ENCODE measurements at places on chromosomes 5 and 9.

GRCh38 chr9:109092051-109092580 lies 27.6 kb downstream of the TMEM245 start:
- no peak for DNase-seq

GRCh38 chr5:158634714-158635113 lies 465.0 kb downstream of the EBF1 start:
- DNase-seq = no peak

GRCh38 chr5:180201051-180201987 lies 7.7 kb downstream of the RASGEF1C start:
- peak; percentile 35 for DNase-seq

GRCh38 chr9:137787786-137788505 lies 89.6 kb upstream of the CACNA1B start:
- no peak for DNase-seq

- DNase-seq = no peak
Measured at GRCh38 chr5:51099173-51099853, 283.9 kb upstream of the ISL1 start.

DNA sequence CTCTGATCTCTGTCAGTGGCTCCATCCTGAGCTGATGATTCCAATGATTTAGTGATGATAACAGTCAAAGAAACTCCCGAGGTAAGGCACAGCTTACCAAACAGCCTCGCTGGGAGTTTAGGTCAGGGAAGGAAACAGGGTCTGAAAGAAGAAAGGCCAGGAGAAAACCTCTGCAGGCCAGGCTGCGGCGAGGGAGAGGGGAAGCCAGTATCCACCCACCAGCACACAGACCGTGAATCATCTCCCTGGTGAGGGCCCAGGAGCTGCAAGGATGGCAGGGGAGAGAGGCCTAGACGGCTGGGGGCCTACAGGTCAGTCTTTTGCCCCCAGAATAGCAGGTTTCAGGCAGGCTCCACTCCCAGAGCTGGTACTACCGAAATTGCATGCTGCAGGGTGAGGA lies 590.5 kb downstream of the CCDC171 start:
- DNase-seq = no peak

GRCh38 chr9:84940294-84940693 lies 270.8 kb downstream of the NTRK2 start:
- no peak for DNase-seq

GRCh38 chr5:123496892-123497291 lies 15.1 kb upstream of the CSNK1G3 start:
- no peak for DNase-seq

GRCh38 chr5:167381457-167381856 lies 910.0 kb upstream of the WWC1 start:
- DNase-seq = no peak

DNA sequence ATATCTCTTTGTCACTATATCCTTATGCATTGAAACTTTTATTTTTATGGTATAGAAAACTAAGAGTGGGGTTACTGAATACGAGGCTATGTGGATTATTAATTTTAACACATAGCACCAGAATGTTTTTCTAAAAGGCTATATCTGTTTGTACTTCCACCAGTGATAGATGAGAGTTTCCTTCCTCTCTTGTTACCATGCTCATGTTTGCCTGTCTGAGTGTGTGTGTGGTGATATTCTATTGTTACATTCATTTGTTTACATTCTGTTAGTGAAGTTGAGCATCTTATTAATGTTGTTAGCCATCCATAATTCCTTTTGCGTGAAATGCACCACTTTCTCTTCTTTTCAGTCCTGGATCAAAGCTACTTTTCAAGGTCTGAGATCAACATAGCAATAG lies 54.1 kb upstream of the ALDH1A1 start:
- no peak for DNase-seq

- peak; percentile 87 for DNase-seq
Measured at GRCh38 chr5:132364319-132364718, 5.2 kb upstream of the SLC22A5 start.

DNA sequence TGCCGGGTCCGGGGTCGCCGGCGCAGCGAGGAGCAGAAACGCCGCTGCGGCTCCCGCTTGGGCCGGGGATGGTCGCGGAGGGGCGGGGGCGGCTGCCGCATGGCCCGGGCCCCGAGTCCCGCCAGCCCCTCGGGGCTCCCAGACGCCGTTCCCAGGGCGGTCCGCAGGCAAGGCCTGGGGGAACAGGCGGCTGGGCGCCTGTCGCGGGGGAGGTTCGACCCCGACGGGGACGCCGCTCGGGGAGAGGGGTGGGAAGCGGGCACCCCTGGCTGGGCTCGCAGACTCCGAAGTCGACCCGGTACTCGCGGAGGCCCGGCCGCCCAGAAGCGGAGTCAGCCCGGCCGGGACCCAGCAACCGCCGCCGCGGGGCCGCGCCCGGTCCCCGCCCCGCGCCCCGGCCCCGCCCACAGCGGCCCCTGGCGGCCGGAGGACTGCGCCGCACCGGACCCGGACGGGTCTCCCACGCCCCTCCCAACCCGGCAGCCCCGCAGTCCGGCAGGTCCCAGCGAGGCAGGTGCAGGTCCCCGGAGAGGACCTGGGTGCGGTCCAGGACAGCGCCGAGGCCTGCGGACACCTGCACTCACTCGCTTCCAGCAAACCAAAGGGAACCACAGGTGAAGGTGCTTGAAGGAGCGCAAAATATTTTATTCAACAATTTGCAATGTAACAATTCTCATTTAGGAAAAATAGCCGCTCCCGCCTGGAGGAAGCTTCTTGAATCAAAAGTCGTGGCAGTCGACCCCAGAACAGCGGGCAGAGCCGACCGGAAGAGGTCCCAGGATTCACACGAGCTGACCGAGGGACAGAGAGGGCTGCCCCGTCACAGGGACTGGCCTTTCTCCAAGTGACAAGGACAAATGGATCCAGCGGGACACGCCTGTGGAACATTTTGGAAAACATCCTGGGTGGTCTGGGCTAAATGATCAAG lies at the start of gene INPP5E:
INPP5E (minus strand) TSS at position 365 of the 928 bp plus-strand sequence. CDS start 426 bp downstream, outside the sequence.
- peak; percentile 79 for DNase-seq

- DNase-seq = no peak
Measured at GRCh38 chr5:139276426-139276825, 17.1 kb upstream of the MATR3 start.

DNA sequence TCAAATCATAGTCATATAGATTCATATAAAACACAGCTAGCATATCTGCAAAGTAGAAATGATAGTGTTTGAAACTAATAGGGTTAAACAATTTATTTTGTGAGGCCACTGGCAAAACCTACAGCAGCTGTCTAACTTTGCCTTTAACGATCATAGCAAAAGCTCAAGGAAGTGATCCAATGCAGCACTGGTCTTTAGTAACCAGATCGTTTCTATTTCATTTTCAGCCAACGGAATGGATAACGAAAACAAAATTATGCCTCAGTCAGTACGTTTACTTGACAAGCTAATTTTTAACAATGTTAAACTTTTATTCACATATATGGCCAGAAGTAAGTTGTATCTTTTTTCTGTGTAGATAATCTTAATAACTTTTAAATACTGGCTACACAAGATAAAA lies 17.7 kb downstream of the MLLT3 start:
- no peak for DNase-seq

DNA sequence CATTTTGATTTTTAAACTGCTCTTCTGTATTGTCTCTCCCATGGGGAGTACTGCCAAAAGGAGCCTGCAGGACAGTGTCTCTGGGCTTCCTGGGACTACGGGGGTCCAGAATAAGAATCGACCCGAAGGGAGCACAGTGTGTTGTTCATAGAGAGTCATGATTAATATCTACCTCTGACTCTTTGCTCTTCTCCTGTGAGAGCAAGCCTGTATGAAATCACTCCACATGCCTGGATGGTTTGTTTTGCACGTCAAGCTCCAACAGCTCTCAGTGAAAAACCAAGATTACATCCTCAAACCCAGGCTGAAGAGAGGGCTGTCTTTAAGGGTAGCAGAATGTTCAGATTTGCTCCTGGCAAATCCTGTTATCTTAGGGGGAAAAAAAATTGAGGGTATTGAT lies 1860.0 kb upstream of the WWC1 start:
- no peak for DNase-seq

GRCh38 chr9:109682227-109682626 lies 97.8 kb upstream of the PALM2AKAP2 start:
- DNase-seq = no peak

DNA sequence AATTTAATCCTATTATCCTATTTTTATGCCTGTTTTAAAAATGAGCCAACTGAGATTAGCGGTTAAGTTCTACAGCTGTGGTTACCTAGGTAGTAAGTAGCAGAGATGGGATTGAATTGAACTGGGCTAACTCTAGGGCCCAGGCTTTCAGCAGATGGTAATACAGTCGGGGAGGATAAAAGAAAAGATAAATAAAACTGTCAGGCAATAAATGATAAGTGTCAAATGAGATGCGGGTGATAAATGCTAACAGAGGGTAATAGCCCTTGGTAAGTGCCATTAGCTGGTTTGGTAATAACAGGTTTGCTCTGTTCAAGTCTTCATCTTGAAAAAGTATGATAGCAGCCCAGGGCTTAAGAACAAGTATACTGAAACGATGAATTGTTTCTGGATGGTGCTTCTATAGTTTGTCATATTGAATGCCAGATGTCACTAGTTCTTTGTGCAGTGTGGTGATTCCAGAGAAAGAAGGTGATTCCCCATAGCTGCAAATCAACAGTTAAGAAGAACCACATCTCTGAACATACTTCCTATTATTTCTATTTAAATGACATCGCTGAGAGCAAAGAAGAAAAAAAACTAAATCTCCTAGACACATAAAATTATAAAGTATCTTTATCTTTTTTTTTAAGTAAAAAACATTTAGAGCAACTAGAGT lies 360.8 kb upstream of the PANK3 start:
- DNase-seq = no peak

- no peak for DNase-seq
Measured at GRCh38 chr9:88993871-88994460, 2.7 kb downstream of the S1PR3 start.

DNA sequence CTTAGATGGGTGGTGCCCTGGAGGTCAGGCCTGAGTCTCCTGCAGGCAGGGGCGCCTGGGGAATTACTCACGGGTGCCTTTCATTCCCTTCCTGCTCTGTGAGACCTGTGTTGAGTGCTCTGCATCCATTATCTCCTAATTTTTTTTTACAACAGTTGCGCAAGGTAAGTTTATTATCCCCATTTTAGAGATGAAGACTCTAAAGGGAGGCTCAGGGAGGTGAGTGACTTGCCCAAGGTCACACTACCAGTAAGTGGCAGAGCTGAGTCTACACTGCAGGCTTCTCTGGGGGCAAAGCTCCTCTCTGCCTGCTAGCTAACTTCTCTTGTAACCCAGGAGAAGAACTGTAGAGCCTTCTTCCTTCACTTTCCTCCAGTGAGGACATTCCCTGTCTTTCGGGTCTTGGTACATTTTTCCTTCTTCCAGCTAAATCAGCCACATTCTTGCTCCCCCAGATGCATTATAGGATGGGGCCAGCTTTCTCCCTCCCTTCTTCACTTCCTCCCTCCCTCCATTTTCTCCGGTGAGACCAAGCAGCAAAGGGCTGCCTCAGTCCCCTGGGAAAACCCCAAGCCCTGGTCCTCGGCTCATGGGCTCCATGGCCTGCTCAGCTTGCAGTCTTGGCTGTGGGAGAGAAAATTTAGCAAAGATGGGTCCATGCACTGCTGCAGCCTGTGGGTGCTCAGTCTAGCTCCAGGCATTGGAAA lies 1.8 kb downstream of the PRR7 start:
- DNase-seq = no peak

DNA sequence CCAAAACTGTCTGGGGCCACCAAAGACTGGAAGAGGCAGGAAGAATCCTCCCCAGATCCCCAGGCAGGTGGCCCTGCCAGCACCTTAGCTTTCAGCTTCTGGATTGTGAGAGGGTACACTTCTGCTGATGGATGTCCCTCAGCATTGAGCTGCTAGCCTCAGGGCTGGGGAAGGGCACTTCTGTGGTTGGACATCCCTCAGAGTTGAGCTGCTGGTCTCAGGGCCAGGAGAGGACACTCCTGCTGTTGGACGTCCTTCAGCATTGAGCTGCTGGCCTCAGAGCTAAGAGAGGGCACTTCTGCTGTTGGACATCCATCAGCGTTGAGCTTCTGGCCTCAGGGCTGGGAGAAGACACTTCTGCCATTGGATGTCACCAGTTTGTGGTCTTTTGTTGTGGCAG lies 83.8 kb upstream of the FCN1 start:
- DNase-seq = no peak

DNA sequence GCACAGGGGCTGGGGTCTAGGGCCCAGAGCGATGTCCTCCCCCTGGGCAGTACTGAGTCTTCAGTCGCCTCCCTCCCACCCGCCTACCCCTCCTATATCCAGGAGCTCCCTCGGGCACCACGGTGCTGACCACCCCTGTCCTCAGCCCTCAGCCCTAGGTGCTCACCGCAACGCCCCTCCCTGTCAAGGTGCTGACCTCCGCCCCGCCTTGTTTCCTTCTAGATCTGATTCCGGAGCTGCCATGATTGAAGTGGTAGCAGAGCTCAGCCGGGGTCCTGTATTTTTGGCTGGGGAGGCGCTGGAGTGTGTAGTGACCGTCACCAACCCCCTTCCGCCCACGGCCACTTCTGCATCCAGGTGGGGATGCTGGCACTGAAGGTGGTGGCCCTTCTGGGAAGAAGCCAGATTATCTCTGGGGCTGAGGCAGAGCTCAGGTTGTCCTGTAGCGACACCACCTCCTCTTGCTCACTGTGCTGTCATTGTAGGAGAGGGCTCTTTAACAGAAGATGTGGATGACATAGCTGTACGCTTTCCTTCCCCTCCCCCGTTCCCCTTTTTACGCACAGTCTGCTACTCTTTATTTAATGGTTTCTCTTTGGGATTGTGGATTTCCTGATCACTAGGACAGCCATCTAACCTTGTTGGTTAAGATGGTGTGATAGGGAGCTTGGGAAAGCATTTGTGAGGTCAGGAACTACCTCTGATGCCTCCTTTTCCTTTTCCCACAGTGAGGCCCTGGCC lies 598 bp downstream of the RGP1 start:
- peak; percentile 33 for DNase-seq

GRCh38 chr9:134595014-134595413 lies 46.6 kb upstream of the COL5A1 start:
- DNase-seq = no peak

GRCh38 chr9:68738358-68738757 lies 33.3 kb downstream of the PIP5K1B start:
- no peak for DNase-seq

GRCh38 chr9:123399803-123400378 lies 43.9 kb downstream of the CRB2 start:
- DNase-seq = peak; percentile 65

DNA sequence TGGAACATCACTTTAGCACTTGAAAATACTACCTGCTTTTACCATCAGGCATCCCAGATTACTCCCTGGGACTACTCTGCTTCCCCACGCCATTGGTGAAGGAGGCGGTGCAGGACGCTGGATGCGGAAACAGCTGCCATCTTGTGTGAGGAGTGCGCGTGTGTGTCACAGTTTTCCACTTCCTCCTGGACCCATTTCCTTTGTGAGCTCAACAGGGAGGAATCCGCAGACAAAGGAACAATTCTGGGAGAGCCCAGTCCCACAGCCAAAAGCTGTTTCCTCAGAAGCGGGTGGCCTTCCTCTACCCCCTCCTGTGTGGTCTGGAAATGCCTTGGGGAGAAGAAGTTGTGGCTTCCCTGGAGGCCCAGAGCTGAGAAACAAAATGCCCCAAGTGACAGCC lies 16.8 kb downstream of the AFAP1L1 start:
- DNase-seq = no peak

DNA sequence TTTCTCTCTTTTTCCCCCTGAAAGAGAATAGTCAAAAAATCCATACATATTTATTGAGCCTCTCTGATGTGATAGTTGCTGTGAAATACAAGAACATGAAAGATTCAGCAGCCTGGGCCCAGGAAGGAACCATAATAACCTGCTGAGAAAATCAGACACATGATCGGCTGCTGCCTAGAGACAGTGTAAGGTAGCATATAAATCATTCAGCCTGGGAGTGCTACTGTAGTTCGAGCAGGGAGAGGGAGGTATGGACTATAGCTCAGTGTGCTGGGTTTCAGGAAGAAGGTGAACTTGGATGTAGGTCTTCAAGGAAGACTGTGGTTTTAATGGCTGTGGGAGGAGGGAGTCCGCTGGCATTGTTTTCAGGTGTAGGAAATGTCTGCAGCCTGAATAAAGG lies 469.1 kb downstream of the RAB3C start:
- DNase-seq = no peak

All from A549 (cell line).